Left ventricle myocardium inferior (tissue), 1 donor: ENCODE measurements at places on chromosomes 7 and 10.

DNA sequence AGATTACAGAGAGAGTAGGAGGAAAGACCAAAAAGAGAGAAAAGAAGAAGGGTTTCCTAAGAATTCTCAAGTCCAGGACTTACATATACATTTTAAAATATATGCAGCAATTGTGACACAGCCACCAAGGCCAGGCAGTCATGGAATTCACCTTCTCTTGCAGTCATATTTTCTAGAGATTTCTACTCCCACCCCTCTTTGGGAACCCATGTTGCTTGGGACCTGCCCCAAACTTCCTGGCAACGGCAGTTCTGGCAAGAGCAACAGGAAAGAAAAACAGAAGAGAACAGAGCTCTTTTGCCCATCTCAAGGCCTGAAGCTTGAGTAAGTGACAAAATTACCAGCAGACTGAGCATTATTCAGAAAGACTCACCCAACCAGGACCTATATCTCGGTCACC lies 128.3 kb upstream of the ASAH2 start:
- DNase-seq, result no peak

DNA sequence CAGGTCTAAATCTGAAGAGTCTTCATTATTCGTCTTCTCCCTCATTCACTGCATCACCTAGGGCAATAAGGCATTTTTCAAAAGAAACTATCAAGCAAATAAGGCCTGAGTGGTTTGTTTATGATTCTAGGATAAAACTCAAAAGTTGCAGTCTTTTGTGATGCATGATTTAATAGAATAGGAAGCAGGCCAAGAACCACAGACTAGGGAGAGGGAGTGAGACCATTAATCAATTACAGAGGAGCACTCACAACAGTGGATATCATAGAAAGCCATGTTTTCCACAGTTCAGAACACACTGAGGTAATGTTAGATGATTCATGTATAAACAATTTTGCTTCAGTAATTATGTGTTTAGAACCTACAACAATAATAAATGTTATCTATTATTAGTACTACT lies 87.8 kb upstream of the LRRTM3 start:
- no peak for DNase-seq

GRCh38 chr10:130744631-130745030 lies 566.9 kb downstream of the TCERG1L start:
- DNase-seq, result no peak

DNA sequence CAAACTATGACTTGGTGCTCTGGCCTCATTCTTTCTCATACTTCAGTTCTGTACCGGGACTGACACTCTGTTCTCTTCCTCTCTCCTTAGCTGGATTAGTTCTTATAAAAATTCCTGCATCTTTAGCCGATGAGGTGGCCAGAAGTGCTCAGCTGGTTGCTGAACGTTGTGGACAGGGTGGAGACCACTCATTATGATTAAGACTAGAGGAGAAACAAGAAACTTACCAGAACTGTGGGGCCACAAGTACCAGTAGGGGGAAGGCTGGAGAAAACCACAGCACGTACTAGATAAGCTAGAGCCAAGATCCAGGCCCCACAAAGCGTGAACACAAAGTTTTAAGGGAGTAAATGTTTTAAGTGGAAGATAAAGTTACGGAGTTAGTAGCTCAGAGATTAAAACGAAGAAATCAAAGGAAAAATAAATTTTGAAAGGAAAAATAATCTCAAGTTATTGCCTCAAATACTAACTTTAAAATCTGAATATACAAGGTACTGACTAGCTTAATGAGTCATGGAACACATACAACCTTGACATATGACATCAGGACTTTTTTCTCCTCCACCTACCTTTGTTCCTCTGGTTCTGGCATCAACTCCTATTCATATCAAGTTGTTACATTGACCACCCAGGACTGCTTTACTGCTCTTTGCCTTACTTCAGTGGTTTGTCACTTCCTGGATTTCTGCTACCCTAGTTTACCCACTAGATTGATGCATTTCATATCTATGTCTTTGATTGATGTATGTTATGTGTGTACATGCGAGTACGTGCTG lies 469.0 kb downstream of the TFEC start:
- no peak for DNase-seq

DNA sequence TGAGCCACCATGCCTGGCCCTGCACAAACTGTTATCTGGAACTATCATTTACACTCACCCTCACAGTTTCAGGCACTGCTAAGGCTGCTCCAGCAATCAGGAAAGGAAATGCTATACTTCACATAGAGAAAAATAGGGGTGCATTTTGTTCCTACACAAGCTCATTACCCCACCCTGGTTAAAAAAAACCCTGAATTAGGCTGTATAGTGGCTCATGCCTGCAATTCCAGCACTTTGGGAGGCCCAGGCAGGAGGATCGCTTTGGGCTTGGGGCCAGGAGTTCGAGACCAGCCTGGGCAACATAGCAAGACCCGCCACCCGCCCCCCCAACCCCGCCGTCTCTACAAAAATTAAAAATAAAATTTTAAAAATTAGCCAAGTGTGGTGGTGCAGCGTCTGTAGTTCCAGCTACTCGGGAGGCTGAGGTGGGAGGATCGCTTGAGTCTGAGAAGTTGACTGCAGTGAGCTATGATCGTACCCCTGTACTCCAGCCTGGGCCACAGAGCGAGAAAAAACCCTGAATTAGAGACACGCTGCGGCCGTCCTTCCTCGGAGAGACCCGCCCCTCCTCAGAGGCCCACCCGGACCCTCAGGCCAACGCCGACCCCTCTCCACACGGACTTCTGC lies 539 bp downstream of the PTCD1 start:
- no peak for DNase-seq
